Kidney epithelial cell (primary cell): ENCODE measurements at places on chromosomes 12 and 14. TPM values are rescaled to one million over a fixed set of nuclear protein-coding genes. Genes with fewer than 3 reads are reported as not detected.

DNA sequence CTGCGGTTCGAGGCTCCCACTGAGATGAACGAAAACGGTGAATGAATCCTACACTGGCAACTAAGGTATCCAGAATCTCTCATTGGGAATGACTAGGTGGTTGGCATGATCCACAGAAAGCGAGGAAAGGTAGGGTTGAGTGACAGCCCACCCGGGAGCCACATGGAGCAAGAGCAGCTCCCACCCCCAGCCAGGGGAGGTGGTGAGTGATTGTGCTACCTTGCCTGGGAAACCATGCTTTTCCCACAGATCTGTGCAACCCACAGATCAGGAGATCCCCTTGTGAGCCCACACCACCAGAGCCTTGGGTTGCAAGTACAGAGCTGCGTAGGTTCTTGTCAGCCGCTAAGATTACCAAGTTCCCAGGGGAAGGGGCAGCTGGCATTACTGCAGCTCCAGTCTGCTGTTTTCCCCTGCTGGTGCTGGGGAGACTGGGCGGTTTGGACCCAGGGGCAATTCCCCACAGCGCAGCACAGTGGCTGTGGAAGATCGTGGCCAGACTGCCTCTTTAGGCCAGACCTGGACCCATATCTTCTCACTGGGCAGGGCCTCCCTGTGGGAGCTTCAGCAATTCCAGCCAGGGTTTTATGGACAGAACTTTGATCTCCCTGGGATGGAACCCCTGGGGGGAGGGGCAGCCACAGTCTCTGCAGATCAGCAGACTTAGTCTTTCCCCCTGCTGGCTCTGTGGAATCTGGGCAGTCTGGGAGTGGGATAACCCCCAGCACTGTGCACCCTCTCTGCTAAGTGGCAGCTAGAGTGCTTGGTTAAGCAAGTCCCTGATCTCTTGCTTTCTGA is 44.6 kb upstream of the PPP4R3A start:
- DNase-seq: no peak

SLC5A8 gene
- total RNA-seq: not detected in 2 replicates

DNA sequence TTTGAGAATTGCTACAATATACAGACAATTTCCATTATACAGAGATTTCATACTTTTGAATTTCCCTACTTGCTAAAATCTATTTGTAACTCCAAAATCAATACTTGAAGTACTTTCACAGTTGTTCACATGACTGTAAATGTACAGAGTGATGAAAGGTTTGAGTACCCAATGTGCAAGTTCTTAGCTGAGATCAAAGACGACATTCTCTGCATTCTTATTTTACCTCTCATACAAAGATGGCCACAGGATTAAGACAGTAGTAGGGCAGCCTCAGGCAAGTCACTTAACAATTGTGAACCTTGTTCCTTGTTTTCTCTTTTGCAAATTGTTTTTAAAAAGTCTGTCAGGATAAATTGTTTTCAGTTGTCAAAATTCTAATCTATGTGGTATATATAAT is 255.9 kb upstream of the KITLG start:
- no peak for DNase-seq

GRCh38 chr12:132083614-132083940 is 60.5 kb downstream of the DDX51 start:
- DNase-seq: no peak

GRCh38 chr14:67602995-67603545 is 3.0 kb upstream of the PIGH start:
- DNase-seq: no peak

CCDC91 gene
- total RNA-seq: 23.5 and 30.0 TPM in 2 replicates

GRCh38 chr12:442235-442884 is 17.4 kb upstream of the B4GALNT3 start:
- DNase-seq: no peak

RILPL1 gene
- total RNA-seq: 10.2 and 12.1 TPM in 2 replicates

GRCh38 chr12:12598864-12599263 is 12.8 kb upstream of the CREBL2 start:
- no peak for DNase-seq

- no peak for DNase-seq
Observed at GRCh38 chr12:97167598-97167997, 260.5 kb downstream of the NEDD1 start.

CCDC175 gene
- not detected in 2 replicates for total RNA-seq

GRCh38 chr12:110940933-110941332 is 20.6 kb upstream of the MYL2 start:
- DNase-seq: no peak

CEP128 gene
- 1.7 and 4.2 TPM in 2 replicates for total RNA-seq

GRCh38 chr14:106069804-106070625 is 543.6 kb downstream of the TMEM121 start:
- no peak for DNase-seq

LRTM2 gene
- total RNA-seq: not detected in 2 replicates

GRCh38 chr14:21199611-21200560 is 44.0 kb upstream of the OR5AU1 start:
- DNase-seq: no peak

GRCh38 chr12:126681676-126682075 is 1585.3 kb upstream of the TMEM132C start:
- no peak for DNase-seq

DNA sequence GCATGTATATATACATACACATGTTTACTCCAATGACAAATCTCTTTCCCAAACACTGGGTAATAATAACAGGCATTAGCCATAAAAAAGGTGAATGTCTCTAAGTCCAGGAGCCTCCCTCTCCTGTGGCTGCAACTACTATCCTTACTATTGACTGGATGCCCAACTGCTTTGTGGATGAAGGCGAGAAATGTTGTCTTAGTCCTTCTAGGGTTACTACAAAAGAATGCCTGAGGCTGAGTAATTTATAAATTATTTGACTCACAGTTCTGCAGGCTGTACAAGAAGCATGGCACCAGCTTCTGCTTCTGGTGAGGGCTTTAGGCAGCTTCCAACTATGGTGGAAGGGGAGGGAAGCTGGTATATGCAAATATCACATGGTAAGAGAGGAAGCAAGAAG is 366.0 kb upstream of the DDHD1 start:
- no peak for DNase-seq

DNA sequence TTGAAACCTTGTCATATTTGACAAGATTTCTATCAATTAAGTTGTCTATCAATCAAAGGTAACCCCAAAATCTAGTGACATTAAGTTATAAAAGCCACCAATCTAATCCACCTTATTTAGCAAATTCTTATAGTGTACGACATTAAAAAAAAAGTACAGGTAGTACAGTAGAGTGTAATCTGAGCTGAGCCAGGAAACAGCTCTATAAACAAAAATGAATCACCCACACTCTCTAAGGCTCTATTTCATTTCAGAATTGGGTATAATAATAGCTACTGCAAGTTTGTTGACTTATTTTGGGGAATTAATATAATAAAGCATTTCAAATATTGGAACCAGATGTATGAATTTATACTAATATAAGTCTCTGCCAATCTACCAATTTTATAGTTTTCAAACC is 342.4 kb upstream of the FLRT2 start:
- DNase-seq: no peak
